ENCODE measurements at places on chromosomes 13 and 19. TPM values are rescaled to one million over a fixed set of nuclear protein-coding genes. Genes with fewer than 3 reads are reported as not detected.
A peak's percentile ranks its signal among the peaks of the same experiment; 100 is the strongest.

DNA sequence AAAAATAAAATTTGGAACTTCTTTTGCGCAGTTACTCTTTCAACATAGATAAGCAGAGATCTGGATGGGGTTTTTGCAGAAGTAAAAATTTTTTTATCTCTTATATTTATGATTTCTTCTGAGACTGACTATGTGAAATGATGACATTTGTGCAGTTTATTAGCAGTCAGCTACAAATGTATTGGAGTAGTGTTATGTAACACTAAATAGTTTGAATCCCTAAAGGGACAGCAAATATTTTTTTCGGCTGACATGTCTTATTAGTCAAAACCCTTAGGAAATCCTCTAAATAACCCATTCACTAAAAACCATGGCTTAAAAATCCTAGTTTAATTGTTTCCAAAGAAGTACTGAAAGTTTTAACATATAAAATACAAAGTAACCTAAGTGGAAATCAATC lies 48.0 kb upstream of the EDNRB start:
- DNase-seq = no peak

GRCh38 chr13:80860845-80861244 lies 519.9 kb upstream of the SPRY2 start:
- DNase-seq = no peak

- DNase-seq = peak; percentile 78
Observed at GRCh38 chr19:17778251-17778967, 16.5 kb upstream of the B3GNT3 start.

GRCh38 chr19:45922281-45922680 lies 7.7 kb upstream of the NANOS2 start:
- DNase-seq = no peak

DNA sequence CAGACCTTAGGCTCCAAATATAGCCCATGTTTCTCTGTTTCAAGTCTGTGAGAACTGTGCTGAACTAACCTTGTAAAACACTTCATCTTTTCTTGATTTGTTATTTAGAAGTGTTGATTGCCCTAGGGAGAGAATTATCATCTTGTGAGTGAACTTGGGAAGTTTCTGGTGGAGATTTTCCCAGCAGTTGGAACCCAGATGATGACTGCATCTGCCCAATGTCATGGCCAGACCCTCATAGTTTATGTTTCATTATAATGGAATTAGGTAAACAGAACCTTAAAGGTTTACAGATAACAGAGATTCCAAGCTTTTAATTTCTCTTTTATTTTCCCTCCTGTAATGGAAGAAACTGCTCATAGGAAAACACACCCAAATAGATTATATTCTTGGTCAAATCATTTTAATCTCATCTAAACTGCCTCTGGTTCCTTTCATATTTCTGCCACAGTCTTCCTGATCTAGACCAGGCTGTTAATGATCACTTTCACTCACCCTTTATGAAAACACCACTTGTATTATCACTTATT lies 569.1 kb downstream of the KCTD12 start:
- no peak for DNase-seq

GRCh38 chr13:26942184-26942583 lies 181.6 kb upstream of the GPR12 start:
- no peak for DNase-seq

- no peak for DNase-seq
Observed at GRCh38 chr19:42465827-42466280, 23.1 kb upstream of the CXCL17 start.

GRCh38 chr13:106701771-106702341 lies 133.9 kb upstream of the ARGLU1 start:
- DNase-seq = peak; percentile 45

GRCh38 chr13:110430391-110431336 lies 123.6 kb downstream of the COL4A2 start:
- DNase-seq = no peak

DNA sequence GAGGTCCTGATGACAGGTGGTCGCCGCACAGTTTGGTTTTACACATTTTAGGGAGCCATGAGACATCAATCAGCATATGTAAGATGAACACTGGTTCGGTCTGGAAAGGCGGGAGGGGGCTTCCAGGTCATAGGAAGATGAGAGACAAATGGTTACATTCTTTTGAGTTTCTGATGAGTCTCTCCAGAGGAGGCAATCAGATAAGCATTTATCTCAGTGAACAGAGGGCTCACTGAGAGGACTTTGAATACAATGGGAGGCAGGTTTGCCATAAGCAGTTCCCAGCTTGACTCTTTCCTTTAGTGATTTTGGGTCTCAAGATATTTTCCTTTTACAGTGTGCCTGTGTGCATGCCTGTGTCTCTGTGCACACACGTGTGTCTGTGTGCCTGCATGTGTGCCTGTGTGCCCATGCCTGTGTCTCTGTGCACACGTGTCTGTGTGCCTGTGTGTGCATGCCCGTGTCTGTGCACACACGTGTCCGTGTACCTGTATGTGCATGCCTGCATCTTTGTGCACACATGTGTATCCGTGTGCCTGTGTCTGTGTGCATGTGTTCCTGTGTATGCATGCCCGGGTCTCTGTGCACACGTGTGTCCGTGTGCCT lies 35.5 kb upstream of the TMEM255B start:
- DNase-seq = peak; percentile 24

DNA sequence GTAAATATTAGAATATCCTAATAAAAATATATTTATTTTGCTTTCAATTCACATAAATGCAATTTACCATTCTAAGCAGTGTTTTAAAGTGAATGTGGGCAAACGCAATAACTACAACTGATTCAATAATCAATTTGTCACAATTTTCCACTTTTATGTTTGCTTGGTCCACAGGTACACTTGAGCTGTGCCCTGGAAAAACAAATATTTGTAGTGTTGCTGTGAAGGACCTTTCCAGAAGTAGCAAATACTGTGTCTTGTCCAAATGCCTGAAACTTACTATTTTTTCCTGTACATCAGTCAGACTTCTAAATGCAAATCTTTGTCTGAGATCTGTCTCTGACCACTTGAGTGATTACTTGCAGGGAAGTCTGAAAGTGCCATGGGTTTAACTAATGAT lies 845.8 kb upstream of the SLITRK5 start:
- DNase-seq = no peak

GRCh38 chr19:55212447-55212846 lies 3.1 kb upstream of the PTPRH start:
- DNase-seq = no peak

- DNase-seq = no peak
Observed at GRCh38 chr19:31781542-31781941, 432.3 kb upstream of the TSHZ3 start.

DNA sequence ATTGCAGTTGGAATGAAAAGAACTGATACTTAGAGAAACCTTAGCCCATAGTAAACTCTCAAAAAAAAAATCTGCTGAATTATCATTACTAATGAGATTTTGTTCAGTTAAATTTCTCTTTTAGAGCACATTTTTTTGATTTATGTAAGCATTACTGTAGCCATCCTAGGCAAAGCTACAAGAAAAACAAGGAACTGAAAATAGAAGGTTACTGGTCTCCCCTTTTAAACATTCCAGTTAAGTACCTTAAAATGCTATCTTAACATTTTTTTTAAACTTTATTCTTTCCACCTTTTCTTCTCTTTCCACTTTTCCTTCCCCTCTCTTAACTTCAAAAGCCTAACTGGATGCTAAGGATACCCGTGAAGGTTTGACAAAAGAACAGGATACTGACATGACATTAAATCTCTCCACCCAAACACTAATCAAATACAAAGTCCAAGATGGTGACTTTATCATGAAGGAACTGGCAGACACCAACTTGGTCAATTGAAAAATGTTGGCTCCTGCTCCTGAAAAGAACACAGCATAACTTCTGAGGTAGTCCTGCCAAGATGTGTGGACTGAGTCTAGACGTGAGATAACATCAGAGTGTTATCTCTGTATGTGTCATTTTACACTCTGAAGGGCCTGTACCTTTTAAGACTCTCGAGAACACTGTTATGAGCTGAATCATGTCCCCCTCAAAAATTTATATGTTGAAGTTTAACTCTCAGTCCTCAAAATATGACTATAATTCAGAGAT lies 29.5 kb upstream of the SACS start:
- no peak for DNase-seq

- DNase-seq = no peak
Observed at GRCh38 chr13:111411919-111412650, 91.6 kb downstream of the TEX29 start.

DNA sequence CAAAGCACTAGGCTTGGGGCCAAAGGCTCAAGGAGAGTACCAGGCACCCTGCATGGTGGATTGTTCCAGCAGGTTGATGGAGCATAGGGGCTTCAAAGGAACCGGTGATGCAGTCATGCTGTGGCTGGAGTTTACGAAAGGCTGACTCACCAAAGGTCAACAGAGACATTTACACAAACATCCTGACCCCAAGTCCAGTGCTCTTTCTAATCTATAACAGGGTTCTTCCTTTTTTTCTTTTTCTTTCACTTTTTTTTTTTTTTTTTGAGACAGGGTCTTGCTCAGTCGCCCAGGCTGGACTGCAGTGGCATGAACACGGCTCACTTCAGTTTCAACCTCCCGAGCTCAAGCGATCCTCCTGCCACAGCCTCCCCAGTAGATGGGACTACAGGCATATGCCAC lies 35.6 kb upstream of the TPTE2 start:
- no peak for DNase-seq

DNA sequence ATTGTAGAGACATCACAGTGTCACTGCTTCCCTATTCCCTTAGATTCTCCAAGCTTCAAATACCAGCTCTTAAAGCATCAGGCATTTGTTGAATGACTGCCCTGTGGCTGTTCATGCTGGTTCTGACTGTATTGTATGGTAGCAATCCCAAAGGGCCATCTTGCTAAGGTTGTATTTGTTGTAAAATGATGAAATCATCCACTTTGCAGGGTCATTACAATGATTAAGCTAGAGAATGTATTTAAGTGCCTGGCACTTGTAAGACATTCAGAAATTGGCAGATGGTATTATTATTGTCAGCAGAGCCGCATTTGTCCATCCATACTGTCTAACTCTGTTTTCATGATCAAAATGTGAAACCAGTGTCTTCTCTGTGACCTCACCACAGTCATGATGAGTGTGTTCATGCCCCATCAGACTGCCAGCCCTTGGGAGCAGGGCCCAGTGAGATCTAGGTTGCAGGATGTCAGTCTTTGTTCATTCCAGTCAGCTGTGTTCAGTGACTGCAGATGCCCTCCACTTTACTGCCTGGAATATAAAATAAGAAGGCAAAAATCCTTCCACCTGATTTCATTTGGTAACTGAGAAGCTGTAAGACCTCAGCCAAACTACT lies 86.1 kb downstream of the DHRS12 start:
- DNase-seq = no peak

GRCh38 chr13:30976025-30976424 lies 43.6 kb downstream of the TEX26 start:
- DNase-seq = no peak

DNA sequence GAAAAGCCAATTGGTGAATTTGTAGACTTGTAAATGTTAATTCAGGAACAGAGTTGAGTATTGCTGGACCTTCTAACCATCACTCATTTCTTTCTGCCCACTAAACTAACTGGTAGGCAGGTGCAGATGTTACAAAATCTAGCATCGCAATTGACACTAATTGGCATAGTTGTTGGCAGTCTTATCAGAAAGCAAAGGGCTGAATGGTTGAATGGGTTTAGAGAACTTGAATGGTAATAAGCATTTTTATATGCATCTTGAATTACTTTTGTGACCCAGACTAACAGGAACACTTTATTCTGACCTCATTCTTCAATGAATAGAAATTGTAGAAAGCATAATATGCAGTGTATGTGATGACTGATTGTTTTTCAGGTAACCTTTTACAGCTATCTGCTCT lies 189.1 kb downstream of the GGACT start:
- no peak for DNase-seq

DNA sequence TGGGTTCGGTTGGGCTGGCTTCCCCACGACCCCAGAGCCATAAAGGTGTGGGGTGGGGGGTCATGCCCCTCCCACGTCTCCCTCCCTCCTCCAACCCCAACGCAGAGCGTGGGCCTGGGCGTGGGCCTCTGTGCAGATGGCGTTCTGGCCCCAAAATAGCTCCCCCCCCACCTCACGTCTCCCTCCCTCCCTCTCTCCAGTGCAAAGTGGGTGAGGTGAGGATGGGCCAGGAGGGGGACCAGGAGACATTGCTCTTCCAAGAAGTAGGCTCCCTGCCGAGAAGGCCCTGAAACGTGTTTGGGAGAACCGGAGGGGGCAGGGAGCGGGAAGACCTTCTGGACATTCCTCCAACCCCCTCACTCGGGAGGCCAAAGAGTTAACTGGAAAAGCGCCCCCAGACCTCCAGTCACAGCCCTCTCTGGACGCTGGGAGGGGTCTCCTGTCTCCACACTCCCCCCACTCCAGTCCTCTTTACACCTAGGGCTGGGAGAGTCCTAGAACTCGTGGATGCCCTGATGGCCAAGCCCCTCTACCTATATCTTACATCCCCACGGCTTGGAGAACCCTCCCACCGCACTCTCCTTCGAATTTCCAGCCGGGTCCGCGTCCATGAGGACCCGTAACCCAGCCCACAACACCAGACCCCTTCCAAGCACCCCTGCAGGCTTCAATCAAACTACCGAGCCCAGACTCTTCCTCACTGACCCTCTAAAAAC lies 855 bp downstream of the UNC13A start:
- DNase-seq = no peak

DNA sequence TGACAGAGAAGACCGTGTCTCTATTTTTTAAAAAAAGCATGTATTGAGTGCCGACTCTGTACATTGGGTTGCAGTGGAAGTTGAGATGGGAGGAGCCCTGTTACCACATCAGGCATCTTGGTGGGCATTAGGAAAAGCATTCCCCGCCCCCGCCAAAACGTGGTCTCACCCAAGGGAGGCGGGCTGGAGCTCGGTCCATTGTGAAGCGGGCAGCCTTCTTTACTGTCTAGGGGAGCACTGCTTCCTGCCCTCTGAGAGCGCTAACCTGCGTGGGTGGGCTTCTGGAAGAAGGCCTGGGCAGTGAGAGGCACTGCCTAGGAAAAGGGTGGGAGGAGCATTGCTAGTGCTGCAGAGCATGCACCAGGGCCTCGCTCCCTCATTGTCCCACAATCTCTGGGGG lies 3.9 kb downstream of the NR1H2 start:
- no peak for DNase-seq

DNA sequence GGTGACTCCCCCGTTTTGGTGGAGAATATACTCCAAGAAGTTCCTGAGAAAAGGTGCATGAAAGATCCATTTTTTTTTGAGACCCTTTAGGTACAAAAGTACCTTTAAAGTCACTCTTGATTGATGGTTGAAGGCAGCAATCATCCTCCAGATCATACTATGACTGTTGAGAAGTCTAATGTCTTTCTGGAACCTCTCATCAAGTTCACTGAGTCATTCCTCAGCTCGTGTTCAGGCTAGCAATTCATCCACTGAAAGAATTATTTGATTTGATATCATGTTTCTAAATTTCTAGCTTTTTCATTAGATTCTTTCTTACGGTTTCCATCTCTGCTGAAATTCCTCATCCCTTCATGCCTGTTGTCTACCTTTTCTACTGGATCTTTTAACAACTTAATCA lies 65.1 kb upstream of the GJB6 start:
- DNase-seq = no peak

GRCh38 chr13:89066868-89067466 lies 1395.8 kb downstream of the SLITRK5 start:
- no peak for DNase-seq

GRCh38 chr19:52494518-52494917 lies 33.0 kb upstream of the ZNF808 start:
- no peak for DNase-seq

- DNase-seq = no peak
Observed at GRCh38 chr19:47891622-47891922, 5.5 kb upstream of the SULT2A1 start.

Gene SPTBN4
- total RNA-seq = 4.5 TPM

Gene VMAC
- total RNA-seq = 2.1 TPM

Gene ASF1B
- 1.00 TPM for total RNA-seq

Gene DACH1
- 2.9 TPM for total RNA-seq

Gene NKPD1
- not detected for total RNA-seq

Gene C19orf38
- 0.59 TPM for total RNA-seq

Gene SIX5
- 22.0 TPM for total RNA-seq

Gene ZNF541
- total RNA-seq = 0.35 TPM

Gene SHC2
- total RNA-seq = 8.8 TPM

All from Right ventricle myocardium superior (tissue), 1 donor.